CD8-positive, alpha-beta memory T cell (primary cell): ENCODE measurements at places on chromosomes 2 and 18. TPM values are rescaled to one million over a fixed set of nuclear protein-coding genes. Genes with fewer than 3 reads are reported as not detected.

Gene ERBB4
- polyA plus RNA-seq, result not detected

DNA sequence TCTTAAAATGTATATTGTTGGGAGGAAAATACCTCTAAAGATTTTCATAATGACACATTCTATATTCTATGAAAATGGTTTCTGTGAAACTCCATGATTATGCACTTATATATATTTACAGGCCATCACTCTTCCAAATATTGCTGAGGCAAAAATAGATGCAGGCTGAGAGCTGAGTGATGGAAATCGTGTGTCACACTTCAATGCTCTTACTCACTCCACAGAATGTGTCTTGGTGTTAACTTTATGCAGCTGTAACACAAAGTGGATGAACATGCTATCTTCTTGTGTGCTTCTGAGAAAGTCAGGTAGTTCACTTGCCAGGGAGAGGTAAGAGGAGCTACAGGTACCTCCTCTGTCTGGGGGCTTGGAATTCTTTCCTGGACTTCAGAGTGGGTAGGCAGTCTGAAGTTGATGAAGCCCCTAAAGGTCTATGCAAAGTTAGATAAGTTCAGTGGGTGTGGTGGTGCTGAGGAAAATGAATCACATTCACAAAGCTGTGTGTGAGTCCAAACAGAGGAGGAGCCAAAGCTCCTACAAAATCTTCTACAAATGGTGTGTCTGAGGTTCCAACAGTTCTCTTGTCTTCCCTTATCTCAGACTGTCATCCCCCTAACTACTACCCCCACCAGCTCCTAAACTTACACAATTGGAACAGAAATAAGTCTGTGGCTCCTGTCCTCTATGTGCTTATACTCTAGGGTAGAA is 74.2 kb upstream of the ST6GAL2 start:
- DNase-seq, result no peak

DNA sequence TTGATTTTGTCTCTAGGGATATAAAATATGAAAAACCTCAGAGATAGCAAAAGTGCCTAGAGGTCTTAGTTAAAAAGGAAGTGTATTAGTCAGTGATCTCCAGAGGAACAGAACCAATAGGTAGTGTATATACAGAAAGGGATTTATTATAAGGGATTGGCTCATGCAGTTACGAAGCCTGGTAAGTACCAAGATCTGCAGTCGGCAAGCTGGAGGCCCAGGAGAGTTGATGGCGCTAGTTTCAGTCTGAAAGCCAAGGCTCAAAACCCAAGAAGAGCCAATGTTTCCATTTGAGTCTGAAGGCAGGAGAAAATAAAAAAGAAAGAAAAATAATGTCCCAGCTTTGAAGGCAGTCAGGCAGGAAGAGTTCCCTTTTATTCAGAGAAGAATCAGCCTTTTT is 93.3 kb downstream of the COLEC12 start:
- DNase-seq, result no peak

DNA sequence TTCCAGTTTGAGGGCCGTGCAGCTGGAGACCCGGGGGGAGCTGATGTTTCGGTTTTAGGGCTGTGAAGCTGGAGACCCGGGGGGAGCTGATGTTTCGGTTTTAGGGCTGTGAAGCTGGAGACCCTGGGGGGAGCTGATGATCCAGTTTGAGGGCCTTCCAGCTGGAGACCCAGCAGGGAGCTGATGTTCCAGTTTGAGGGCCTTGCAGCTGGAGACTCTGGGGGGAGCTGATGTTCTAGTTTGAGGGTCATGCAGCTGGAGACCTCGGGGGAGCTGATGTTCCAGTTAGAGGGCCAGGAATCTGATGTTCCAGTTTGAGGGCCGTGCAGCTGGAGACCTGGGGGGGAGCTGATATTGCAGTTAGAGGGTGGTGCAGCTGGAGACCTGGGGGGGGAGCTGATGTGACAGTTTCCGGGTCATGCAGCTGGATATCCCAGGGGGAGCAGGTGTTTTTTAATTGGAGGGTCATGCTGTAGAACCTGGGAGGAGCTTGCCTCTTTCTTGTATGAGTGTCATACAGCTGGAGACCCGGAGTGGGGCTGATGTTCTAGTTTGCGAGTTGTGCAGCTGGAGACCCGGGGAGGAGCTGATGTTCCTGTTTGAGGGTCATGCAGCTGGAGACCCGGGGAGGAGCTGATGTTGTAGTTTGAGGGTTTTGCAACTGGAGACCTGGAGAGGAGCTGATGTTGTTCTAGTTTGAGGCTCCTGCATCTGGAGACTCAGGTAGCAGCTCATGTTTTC is 153.2 kb downstream of the RTP5 start:
- no peak for DNase-seq

Gene CPO
- polyA plus RNA-seq, result not detected

GRCh38 chr2:2263196-2263829 is 67.8 kb downstream of the MYT1L start:
- DNase-seq, result no peak

- no peak for DNase-seq
These were observed 60.1 kb downstream of the LIMS1 start for GRCh38 chr2:108594132-108594981.
